NCI-H524 (cell line): ENCODE measurements at places on chromosomes 5 and 9.

DNA sequence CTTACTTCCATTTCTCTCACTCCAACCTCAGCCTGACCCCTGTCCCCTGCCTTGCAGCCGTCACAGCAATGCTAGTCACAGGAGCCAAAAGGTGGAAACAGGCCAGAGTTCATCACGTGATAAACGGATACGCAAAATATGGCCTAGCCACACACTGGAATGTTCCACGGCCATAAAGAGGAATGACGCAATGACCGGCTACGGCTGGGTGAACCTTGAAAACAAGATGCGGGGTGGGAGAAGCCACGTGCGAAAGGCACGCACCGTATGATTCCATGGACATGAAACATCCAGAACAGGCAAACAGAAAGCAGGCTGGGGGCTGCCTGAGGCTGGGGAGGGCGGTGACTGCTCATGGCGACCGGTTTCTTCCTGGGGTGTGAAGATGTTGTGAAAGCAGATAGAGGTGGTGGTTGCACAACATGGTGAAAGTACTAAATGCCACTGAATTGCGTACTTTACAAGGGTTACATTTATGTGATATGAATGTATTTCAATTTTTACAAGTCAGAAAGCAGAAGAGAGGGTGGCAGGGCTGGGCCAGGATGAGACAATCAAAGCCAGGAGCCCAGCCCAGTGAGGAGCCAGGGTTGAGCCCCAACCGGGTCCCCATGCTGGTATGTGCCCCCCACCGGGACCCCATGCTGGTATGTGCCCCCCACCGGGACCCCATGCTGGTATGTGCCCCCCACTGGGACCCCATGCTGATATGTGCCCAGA, 117.8 kb upstream of the SARDH start:
- no peak for DNase-seq

DNA sequence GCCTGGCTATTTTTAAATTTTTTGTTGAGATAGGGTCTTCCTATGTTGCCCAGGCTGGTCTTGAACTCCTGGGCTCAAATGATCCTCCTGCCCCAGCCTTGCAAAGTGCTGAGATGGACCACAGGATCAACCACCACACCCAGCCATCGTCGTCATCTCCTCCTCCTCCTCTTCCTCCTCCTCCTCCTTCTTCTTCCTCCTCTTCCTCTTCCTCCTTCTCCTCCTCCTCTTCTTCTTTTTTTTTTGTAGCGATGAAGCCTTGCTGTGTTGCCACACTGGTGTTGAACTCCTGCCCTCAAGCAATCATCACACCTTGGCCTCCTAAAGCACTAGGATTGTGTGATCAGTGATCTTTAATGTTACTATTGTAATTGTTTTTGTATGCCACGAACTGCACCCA, 49.4 kb upstream of the ERBIN start:
- DNase-seq, result no peak

GRCh38 chr9:137064027-137064879, 6.1 kb downstream of the SAPCD2 start:
- DNase-seq, result peak; percentile 42

DNA sequence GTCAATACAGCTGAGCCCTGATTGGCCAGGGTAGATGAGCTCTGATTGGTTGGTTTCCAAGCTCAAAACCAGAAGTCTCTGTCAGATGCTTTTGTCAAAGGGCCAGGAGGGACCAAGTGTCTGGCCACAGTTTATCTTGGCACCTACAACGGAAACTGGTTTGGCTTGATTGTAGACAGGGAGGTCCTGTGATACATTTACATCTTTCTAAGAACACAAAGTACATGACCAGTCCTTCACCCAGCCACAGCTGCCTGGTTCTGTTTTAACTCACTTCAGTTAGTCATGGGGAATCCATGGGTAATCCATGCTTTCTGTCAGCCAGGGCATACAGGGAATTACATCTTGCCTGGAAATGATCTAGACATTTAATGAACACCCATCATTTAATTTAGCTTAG, 171.2 kb downstream of the SLC12A2 start:
- no peak for DNase-seq

GRCh38 chr5:141843156-141843927, 34.9 kb downstream of the PCDH1 start:
- no peak for DNase-seq

- DNase-seq, result no peak
Observed at GRCh38 chr5:104016646-104017045, 454.1 kb upstream of the NUDT12 start.

- DNase-seq, result no peak
Observed at GRCh38 chr9:21336457-21336856, 1.3 kb upstream of the KLHL9 start.

DNA sequence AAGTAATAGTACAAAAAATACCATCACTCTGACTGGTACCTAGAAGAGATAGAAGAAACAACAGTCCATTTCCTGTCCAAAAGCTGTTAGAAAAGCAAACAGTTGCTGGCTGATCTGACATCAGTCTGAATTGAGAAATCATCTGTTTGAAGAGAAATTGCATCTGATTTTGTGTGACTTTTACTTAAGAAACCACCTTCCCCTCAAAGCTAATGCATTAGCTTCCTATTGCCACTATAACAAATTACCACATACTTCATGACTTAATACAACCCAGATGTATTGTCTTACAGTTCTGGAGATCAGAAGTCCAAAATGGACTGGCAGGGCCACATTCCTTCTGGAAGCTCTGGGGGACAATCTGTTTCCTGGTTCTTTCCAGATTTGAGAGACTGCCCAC, 385.9 kb upstream of the TLE4 start:
- DNase-seq, result no peak

GRCh38 chr5:136062366-136063274, 33.8 kb downstream of the TGFBI start:
- DNase-seq, result peak; percentile 5

GRCh38 chr9:4741365-4742089, 525 bp upstream of the AK3 start:
- DNase-seq, result no peak

DNA sequence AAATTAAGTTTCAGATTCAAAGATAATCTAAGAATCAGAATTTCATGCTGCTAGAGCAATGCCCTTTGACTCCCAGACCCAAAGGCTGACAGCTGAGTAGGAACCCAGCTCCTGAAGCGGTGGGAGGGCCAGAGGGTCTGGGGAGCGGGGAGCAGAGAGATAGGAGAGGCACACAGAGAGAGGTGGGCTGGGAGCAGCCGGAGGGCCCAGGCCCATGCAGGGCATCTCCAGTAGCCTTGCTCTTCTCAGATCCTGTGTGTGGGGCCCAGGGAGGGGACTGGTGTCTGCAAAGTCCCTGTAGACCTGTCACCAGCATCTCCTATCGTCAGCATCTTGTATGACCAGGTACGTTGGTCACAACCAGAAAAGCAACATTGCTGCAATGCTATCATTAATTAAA, 75.3 kb upstream of the OLFM1 start:
- DNase-seq, result no peak

DNA sequence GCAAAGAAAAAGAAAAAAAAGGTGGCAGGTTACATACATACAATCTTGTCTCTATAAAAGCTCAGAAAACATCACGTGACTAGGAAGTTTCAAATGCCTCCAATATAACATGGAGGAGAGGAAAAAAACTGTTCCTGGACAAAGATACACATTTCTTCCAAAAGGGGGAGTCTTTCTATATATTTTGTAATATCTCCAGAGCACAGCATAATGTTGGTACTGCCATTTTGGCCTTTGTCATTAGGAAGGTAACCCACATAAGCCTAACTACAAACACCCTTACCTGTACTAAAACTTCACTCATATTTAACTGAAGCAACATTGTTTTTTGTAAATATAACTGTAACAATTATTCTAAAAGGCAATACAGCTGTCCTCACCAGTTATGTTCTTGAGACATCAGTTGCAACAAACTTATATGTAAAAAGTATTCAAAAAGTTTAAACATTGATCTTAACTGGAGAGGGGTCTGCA, 1.2 kb upstream of the BTF3 start:
- DNase-seq, result peak; percentile 89

DNA sequence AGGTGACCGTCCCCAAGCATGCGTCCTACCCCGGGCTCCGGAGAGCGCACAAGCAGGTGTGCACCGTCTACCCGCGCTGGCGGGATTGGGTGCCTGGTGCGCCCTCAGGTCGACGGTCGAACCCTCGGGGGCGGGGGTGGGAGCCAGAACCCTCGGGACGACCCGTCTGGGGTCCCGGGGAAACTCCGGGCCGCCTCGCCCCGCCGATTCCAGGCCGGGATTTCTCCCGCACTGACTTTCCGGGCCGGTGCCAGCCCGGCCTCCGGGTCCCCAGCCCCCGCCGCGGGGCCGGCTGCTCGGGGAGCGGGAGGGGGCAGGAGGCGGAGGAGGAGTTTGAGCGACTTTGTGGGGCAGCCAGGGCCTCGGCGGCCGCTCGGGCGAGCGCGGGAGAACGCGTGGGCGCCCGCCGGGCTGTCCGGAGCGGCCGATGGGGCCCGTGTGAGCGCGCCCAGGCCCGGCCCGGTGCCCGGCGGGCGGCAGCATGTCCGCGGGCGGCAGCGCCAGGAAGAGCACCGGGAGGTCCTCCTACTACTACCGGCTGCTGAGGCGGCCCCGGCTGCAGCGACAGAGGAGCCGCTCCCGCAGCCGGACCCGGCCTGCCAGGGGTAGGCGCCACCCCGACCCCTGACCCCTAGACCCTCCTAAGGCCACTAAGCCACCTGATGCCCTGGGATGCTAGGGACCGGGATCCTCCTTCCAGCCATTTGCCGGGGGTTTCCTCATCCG, at the start of gene DAB2IP:
Gene DAB2IP (plus strand): TSS at position 340 of the 726 bp plus-strand sequence. CDS start 142 bp downstream, at position 482.
- peak; percentile 76 for DNase-seq

DNA sequence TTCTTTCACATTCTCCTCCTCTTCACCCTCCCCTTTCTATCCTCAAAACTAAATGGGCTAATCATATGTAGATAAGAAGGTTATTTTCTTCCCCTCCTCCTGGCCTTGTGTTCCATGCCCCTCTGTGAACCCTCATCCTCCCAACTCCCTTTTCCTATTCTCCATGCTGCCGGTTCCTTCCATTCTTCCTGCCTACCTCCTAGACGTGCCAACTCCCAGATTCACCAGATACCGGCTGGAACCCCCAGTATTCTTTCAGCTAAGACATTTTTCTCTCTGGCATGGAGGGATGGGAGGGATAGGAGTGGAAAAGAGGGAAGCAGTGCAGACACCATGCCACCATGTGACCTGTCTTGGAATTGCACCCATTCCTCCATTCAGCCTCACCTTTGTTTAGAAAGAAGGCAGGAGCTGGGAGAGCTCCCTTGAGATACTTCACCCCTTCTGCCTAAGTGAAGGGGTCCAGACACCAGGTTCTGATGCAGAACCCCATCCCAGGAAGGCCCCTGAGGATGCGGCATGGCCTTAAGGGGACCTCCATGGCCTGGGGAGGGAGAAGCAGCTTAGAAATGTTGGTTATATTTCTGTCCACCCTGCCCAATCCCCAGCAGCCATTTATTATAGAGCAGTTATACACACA, 4.8 kb downstream of the DNAJB5 start:
- DNase-seq, result peak; percentile 75

- no peak for DNase-seq
Observed at GRCh38 chr9:71780953-71781352, 12.6 kb upstream of the CEMIP2 start.

DNA sequence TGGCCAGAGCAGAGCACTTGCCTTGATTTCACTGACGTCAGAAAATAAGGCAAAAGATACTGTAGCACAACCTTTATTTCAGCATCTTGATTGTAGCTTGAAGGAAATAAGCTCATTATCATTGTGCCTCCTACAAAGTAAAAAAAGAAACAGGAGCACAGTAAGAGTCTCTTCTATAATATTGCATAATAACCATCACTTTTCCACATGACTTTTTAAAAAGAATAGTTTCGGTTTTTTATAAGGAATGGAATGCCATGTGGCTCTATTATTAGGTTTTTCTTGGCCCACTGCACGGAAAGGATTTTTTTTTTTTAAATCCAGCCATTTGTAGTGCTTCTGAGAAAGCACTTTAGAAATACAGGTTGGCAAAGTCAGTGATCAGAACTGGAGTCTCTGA, 655.3 kb downstream of the LRRC70 start:
- DNase-seq, result no peak

DNA sequence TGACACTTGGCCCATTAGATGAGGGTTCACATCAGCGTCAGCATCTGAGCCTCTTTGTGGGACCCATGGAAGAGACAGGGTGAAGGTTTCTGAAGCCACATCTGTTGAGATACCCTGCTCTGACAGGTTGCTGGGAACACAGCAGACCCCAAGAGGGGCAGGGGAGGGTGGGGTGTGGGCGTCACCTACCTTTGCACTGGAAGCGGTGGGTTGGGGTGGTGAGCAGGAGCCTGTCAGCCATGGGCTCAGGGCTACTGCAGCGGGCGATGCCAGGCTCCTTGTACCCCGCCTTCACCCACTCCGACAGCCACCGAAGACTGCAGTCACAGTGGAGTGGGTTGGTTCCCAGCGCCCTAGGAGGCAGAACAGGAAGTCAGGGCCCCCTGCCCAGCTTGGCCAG, 131.5 kb upstream of the PANK3 start:
- no peak for DNase-seq

DNA sequence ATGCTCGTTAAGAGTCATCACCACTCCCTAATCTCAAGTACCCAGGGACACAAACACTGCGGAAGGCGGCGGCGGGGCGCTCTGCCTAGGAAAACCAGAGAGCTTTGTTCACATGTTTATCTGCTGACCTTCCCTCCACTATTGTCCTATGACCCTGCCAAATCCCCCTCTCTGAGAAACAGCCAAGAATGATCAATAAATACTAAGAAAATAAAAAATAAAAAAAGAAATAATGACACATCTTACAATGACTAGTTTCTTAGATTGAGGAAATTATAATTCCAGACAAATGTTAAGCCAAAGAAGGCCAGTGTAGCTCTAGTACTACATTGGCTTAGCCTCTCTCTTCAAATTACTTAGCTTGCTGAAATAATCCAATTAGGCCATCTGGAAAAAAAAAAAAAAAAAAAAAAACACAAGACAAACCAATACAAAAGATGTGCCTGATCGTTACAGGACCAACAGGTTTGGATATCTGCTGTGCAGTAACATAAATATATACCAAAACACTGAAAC, 58.0 kb downstream of the ANXA2R start:
- DNase-seq, result peak; percentile 85

- DNase-seq, result peak; percentile 42
Observed at GRCh38 chr9:130331573-130331972, 66.0 kb downstream of the HMCN2 start.

DNA sequence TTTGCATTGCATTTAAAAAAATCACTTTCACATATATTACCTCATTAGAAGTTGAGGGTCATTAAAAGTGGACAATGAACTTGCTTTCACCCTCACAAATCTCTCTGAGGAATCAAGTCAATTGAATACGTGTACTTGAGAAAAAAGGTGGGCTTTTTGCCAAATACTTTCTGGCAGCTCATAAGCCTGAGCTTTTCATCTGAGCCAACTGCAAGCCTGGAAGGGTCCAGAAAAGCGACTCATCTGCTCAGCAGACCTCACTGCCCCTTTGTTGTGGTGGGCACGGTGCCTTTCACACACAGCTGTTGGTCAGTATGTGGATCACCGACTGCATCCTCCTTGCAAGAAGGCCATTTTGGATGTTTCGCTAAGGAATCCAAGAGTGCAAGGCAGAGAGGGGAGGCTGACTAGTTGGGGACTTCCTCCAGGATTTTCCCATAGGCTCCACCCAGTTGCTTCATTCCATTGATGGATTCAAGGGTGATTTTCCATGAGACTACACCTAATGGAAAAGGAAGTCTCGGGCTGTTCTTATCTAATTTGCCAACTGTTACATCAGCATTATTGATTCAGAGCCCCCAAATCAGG, 564.7 kb downstream of the PDE4D start:
- no peak for DNase-seq
